ENCODE measurements at places on chromosomes 2 and 18.

- peak; percentile 51 for DNase-seq
Measured at GRCh38 chr2:8535821-8536685, 145.8 kb upstream of the ID2 start.

DNA sequence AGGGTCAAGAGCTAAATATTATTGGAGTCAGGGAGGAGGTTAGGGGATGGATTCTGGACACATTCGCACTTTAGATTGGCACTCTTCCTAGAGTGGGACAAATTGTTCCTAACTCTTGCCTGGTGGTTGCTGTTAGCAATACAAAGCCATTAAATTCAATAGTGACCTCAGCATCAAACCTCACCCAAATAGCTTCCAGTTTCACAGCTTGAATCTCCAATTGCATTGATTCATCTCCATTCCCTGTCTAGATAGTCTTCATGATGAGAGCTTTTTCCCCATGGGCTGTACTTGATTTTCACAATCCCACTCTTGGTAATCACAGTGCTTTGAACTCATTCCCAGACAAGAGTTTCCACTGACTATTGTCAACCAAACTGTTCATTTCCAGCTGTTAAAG, 585.9 kb upstream of the SYT4 start:
- no peak for DNase-seq

- DNase-seq = no peak
Measured at GRCh38 chr2:42128721-42129486, 40.2 kb upstream of the EML4 start.

GRCh38 chr2:79627237-79627636, 114.4 kb downstream of the CTNNA2 start:
- no peak for DNase-seq

- DNase-seq = no peak
Measured at GRCh38 chr18:76435316-76435989, 59.6 kb downstream of the ZNF516 start.

DNA sequence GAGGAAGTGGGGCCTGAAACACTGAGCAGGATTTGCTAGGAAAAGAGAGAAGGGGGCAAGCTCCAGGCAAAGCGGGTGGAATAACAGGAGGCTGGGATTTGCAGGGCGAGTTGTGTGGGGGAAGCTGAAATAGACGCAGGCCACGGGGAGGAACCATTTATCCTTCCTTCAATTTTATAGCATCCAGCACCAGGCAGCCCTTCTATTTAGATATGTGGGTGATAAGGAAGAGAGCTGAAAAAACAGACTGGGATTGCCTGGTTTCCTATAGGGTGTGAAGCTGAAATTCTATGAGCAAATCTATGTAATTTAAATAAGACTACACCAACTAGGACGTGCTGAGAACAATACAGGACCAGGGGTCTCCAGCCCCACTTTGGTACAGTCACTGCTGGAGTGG, 132.0 kb upstream of the REV1 start:
- DNase-seq = no peak

DNA sequence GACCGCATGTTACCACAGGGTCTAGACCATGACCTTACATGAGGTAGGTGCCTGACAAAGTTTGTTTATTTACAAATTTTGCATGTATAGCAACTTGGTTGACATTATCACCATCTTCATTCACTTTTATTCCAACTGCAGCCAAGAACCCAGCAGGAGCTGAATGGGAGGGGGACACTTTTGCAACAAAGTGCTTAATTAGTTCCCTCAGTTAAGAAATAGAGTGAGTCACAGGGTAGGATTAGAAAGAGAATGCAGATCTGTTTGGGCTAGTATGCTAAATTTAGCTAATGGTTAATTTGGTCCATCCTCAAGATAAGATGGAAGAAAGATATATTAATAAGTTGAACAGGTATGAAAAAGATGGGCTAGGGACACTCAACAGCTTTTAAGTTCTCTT, 678.9 kb downstream of the ARHGAP15 start:
- DNase-seq = no peak

- DNase-seq = no peak
Measured at GRCh38 chr2:214130114-214130513, 280.7 kb upstream of the VWC2L start.

DNA sequence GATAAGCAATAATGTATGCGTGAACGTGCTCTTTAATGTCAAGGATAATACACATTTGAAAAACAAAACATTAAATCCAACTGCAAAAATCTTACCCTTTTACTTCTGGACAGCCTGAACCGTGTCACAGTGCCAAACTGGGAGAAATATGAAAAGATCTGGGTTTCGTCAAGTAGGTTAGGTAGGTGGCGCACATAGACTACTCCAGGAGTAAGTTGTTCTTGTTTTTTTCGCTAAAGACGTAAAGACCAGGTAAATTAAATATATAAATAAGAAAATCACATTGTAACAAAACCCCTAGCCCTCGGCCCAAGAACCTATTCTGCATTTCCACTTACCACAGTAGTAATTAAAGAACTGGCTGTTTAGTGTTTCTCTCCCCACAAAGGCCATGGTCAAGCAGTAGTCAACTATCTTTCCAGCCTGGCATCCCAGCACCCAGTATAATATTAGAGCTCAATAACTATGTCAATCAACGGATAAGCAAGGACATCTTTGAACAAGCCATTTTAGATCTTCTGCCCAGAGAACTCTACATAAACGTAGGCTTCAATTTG, 1.1 kb downstream of the NIFK start:
- DNase-seq = no peak

- DNase-seq = no peak
Measured at GRCh38 chr18:65659312-65659711, 91.5 kb upstream of the CDH7 start.

DNA sequence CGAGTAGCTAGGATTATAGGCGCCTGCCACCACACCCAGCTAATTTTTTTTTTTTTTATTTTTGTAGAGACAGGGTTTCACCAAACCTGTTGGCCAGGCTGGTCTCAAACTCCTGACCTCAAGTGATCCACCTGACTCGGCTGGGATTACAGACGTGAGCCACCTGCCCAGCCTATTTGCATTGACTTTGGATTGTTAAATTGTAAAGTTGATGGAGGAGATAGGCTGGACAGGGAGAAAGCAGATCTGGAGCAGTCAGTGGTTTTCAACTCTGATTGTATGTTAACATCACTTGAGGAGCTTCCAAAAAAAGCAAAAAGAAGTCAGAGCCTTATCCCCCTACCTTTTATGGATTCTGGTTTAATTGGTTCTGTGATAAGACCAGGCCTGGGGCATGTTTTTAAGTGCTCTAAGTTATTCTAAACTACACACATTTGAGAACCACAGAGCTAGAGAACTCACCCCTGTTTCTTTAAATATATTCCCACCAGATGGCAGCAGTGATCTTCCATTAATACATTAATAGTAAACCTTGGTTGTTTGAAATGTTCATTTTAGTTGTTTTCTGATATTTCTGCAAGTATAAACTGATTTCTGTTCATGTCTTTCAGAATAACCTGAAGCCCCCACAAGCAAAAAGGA, 7.5 kb downstream of the C2orf49 start:
- DNase-seq = no peak

DNA sequence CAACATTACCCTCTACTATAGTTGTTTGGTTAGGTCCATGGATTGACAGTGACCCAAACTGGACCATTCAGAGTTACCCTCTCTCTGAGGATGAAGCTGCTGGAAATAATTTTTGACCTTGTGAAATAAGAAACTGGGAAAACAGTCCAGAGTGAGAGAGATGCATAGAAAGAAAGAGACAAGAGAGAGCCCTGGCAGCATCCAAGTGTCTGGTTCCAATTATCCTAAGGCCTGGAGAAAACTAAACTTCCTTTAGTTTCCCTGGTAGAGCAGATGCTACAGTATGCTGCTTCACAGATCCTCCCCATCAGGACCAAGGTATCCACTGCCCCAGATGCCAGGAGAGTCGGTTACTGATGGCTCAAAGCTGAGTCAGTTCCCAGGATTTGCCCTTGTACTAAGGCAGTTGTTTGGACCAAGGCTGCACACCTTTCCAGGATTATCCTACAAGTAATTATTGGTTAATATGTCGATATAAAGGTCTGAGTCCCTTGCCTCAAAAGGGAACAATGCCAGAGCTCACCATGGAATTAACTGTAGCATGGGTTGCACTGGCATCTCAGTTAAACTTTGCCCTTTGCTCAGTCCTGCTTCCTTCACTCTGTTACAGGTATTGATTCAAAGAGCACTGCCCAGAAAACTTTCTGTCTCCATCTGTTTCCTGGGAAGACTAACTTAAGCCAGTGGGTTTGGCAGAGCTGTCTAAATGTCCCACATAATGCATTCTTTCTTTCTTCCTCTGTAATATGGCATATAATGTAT, 14.6 kb upstream of the CHN1 start:
- no peak for DNase-seq

- peak; percentile 42 for DNase-seq
Measured at GRCh38 chr2:174699993-174700766, 64.1 kb downstream of the CHRNA1 start.

GRCh38 chr18:7575465-7576028, 8.4 kb downstream of the PTPRM start:
- DNase-seq = no peak

DNA sequence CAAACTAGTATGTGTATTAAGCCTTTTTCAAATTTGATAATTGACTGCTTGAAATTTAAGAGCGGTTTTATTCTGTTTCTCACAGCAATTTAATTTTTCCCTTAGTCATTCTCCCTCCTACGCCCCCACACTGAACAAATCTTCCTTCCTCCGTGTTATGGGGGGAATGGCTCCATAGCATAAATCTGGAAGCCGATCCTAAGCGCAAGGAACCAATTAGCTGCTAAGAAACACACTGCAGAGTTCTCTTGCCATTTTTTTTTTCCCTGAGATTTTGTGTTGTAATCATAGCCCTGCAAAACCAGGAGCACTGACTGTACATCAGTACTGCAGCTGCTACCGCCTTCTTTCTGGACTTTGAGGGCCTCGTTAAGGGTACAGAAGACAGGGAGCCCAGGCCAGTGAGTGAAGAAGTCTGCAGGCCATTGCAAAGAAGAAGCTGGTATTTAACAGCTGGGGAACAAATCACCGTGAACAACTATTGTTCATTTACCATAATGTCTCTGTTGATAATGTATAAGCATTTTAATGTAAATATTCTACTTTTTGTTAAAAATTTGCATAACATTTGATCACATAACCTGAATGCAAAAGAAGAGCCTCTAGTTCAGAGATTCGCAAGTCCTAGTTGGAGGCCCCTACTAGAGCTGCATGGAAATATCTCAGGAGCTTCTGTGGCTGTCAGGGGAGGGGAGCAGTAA, 264.0 kb downstream of the LRATD1 start:
- DNase-seq = no peak

DNA sequence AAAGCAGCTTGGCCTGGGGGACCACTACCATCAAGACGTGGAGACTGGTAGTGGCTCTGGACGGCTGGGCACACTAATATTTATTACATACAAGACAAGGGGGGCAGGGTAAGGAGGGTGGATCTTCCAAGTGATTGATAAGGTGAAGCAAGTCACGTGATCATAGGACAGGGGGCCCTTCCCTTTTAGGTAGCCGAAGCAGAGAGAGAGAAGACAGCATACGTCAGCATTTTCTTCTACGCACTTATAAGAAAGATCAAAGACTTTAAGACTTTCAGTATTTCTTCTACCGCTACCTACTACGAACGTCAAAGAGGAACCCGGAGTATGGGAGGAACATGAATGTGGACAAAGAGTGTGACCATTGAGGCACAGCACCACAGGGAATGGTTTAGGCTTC, 307.9 kb downstream of the RPIA start:
- DNase-seq = no peak

GRCh38 chr2:231672617-231673347, 35.5 kb upstream of the PTMA start:
- DNase-seq = peak; percentile 55

DNA sequence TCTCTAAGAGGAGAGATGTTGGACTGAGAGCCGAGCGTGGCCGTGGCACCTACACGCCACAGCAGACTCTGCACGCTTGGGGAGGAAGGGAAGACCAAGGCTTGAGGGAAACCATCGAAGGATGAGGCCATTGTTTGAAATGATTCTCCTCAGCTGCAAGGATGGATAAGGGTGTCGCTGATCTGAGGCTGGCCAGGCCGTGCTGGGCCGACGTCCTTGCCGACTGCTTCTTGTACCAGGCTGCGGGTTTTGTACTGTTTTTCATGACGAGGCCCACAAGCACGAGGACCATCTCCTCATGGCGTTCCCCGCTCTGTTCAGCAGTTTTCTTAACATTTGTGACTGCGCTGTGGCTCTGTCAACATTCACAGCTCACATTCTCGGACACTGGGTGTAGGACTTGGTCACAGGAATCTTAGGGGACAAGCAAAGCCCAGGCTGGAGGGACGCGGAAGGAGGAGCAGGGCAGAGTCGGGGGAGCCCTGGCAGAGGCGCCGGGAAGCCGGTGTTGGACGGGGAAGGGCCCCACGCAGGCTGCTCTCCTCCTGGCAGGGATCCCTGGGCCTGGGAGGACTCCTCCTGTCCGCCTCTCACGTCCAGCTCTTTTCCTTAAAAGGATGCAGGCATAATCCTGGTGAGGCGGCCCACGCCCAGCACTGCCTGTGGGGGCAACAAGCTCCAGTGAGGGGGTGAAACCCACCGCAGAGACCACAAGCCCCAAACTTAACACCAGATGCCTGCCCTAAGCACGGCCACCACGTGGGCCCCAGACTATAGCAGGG, 259.0 kb upstream of the SALL3 start:
- no peak for DNase-seq

DNA sequence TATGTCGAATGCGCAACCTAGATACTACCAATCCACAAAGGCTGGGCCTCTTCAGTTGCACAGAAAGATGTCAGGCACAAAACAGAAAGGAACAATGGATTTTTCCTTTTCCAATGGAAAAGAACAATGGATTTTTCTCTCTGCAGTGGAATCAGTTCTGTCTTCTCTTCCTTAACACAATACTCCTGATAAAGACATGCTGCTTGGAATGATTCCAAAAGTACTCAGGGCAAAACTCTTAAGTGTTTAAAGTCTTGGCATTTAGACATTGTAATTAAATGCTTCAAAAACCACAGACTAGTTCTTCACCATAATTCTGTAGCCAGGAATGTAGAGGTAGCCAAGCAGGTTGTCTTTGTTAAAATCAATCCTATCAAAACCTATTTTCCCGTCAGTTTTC, 46.7 kb upstream of the FLACC1 start:
- DNase-seq = no peak

GRCh38 chr18:75247611-75248421, 37.2 kb downstream of the TSHZ1 start:
- no peak for DNase-seq

GRCh38 chr2:80496775-80497174, 192.2 kb upstream of the LRRTM1 start:
- no peak for DNase-seq

GRCh38 chr2:237519506-237520245, 32.6 kb downstream of the MLPH start:
- no peak for DNase-seq

DNA sequence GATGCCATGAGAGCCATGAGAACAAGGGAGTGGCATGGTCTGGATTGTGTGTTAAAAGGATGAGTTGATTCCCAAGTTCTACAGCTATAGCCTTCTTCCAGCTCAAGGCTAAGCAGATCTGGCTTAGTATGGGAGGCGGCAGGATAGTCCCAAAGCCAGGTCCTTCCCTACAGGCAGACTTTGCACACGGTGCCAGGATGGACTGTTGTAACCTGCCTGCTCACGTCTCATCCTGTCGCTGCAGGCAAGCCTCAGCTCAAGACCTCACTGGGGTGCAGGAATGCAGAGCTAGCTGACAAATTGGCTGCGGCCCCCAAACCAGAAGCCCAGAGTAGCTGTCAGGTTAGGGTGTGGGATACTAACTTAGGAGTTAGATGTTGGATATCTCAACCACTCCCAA, 28.8 kb upstream of the IGFBP5 start:
- no peak for DNase-seq

- peak; percentile 38 for DNase-seq
Measured at GRCh38 chr18:36809590-36810381, 19.0 kb downstream of the TPGS2 start.

Data from activated CD4-positive, alpha-beta T cell treated with anti-CD3 and anti-CD28 coated beads for 36 hours (primary cell).